ENCODE measurements at places on chromosomes 1 and 21. TPM values are rescaled to one million over a fixed set of nuclear protein-coding genes. Genes with fewer than 3 reads are reported as not detected.

SAMD11 gene
- 4.9 TPM for total RNA-seq

CACNA1E gene
- 2.4 TPM for total RNA-seq

FABP3 gene
- 36.1 TPM for total RNA-seq

SMIM1 gene
- total RNA-seq, result 2.5 TPM

ELAPOR1 gene
- total RNA-seq, result 3.5 TPM

VAV3 gene
- total RNA-seq, result 39.3 TPM

PIGR gene
- not detected for total RNA-seq

SLAMF7 gene
- 0.49 TPM for total RNA-seq

NDUFV3 gene
- total RNA-seq, result 37.9 TPM

LEFTY1 gene
- total RNA-seq, result 0.30 TPM

GJA9 gene
- not detected for total RNA-seq

ZNF678 gene
- total RNA-seq, result 27.2 TPM

SH2D1B gene
- total RNA-seq, result not detected

ZMYND12 gene
- total RNA-seq, result 0.30 TPM

- no peak for DNase-seq
Observed at GRCh38 chr21:31713973-31714740, 17.8 kb downstream of the SCAF4 start.

DNA sequence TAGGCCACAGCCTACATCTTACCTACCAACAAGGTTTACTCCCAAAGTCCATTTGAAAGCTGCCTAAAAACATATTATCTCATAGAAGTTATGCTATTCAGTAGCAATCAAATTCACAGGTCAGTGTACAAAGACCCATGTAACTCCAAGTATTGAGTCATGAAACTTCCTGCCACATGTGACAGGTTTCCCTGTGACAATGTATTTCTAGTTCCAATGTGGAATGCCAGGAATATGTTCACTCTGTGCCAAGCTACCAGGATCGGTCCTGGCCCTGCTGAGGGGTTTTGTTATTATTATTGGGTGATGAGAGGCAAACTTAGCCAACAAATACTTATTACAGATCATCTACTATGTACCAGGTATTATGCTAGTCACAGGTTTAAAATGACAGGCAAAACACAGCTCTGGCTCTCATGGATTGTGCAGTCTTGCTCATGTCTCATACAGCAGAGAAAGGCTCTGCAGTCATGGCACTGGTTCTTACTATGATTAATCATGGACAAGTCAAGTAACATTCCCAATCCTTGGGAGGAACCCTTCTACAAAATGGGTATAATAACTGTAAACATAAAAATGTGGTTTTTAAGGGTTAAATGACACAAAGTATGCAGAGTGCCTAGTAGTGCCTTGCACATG, 22.5 kb downstream of the DPH5 start:
- no peak for DNase-seq

- DNase-seq, result no peak
Observed at GRCh38 chr1:215963621-215964020, 396.5 kb downstream of the KCTD3 start.

GRCh38 chr1:63790989-63791388, 17.2 kb downstream of the ROR1 start:
- no peak for DNase-seq

- DNase-seq, result no peak
Observed at GRCh38 chr1:39189592-39190041, 14.9 kb upstream of the MACF1 start.

DNA sequence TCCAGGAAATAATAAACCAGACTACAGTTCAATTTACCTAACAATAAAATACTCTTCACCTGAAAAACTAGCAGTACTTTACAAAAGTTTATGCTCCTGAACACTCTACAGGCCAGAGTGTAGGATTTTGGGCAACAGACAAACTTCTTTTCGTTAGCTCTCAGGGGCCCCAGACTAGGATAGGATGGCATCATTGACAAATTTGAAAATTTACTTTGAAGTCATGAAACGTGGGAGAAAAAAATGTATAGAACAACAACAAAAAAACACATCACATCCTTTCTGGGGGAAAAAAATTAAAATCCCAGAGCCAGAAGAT, 1.2 kb downstream of the PTP4A2 start:
- peak; percentile 35 for DNase-seq

GRCh38 chr1:99469550-99469971, 176.4 kb upstream of the PALMD start:
- DNase-seq, result no peak

- DNase-seq, result no peak
Observed at GRCh38 chr1:52727114-52727586, 897 bp downstream of the ZYG11B start.

DNA sequence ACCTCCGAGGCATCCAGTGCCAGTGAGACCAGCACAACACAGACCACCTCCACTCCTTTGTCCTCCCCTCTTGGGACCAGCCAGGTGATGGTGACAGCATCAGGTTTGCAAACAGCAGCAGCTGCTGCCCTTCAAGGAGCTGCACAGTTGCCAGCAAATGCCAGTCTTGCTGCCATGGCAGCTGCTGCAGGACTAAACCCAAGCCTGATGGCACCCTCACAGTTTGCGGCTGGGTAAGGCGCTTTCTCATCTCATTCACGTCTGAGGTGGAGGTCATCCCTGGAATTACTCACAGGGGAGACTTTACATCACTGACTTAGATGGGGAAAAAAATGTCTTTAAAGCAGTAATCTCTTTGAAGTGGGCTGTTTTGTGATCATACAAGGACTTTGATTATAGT, 106.3 kb downstream of the CD247 start:
- no peak for DNase-seq

GRCh38 chr1:182120411-182121258, 59.1 kb upstream of the ZNF648 start:
- DNase-seq, result no peak

GRCh38 chr1:161298116-161298515, 11.7 kb downstream of the MPZ start:
- no peak for DNase-seq

DNA sequence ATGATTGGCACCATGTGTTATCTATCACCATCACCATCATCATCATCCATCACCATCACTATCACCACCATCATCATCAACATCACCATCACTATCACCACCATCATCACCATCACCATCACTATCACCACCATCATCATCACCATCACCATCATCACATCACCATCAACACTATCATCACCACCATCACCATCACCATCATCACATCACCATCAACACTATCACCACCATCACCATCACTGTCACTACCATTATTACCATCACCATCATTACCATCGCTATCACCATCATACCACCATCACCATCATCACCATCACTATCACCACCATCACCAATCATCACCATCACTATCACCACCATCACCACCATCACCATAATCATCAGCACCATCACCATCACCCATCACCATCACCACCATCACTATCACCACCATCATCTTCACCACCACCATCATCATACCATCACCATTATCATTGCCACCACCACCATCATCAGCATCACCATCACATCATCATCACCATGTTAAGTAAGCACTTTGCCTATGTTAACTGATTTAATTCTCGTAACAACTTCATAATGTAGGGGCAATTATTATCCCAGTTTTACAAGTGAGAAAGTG, 112.8 kb downstream of the LIPI start:
- no peak for DNase-seq

DNA sequence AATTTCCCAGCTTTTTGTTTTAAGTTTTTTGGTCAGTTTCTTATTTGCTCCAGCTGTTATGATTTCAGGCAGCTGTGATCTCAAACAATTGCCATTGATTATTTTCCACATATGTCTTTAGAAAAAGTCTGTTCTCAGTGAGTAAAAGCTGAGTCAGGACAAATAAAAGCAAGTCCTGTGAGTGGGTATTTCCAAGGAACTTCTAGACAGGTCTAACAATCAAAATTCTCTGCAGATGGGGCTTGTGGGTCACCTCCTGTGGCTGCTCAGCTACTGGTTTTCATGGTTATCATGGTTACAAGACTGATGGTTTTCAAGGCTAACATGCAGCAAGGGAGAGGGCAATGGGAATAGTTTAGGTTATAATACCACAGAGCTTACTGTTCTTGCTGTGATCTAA, 585.7 kb downstream of the LMO4 start:
- no peak for DNase-seq

GRCh38 chr1:37134599-37134998, 100.3 kb upstream of the GRIK3 start:
- DNase-seq, result no peak

DNA sequence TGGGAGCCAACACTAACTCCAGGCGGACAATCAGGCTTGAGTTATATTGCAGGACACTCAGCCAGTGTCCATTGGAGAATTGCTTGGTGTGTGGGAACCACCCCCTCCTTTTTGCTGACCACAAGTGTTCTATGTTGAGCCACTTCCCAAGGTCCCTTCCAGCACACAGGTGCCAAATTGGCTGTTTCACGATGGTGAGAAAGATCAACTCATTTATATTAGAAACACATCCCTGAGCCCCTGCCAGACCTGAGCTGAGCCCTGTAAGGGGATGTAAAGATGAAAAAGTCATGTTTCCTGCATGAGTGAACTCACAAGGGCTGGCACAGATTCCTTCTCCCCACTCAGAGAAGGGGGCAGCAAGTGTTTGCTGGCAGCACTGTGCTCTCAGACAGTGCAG, 96.5 kb downstream of the KCNN3 start:
- DNase-seq, result no peak

DNA sequence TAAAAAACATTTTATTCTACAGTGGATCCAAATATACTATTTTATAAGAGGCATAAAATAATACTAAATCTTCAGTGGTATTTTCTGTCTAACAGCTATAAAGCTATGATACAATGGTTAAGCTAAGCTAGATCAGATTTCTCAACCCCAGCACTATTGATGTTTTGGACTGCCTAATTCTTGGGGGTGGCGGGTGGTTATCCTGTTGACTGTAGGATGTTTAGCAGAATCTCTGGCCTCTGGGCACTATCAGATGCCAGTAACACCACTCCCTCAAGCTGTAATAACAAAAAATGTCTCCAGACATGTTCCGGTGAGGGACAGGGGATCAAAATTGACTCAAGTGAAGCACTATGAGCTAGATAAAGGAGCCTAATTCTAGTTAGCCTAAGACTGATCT, 118.5 kb downstream of the APP start:
- no peak for DNase-seq

- DNase-seq, result no peak
Observed at GRCh38 chr1:228072658-228073043, 9.9 kb upstream of the ARF1 start.

GRCh38 chr1:104797982-104798381, 1048.3 kb downstream of the AMY1C start:
- DNase-seq, result no peak

- DNase-seq, result no peak
Observed at GRCh38 chr1:235863699-235864093, 3.0 kb downstream of the LYST start.
